ENCODE measurements at places on chromosomes 2 and 18.

DNA sequence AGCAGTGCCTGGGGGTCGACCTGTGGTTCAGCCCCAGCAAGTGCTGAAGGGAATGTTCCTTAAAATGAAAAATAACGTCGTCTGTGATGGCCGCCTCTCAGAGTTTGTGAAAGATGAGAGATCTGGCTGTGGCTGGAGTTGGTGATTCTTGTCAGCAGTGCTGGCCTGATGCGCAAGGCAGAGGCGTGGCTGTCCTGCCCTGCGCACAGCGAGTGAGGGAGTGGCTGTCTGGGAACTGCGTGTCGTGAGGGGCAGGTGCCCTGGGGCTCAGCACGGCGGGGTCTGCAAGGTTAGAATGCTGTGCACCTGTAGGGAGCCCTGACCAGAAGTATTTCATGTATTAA lies 8.8 kb downstream of the NFATC1 start:
- no peak for DNase-seq

DNA sequence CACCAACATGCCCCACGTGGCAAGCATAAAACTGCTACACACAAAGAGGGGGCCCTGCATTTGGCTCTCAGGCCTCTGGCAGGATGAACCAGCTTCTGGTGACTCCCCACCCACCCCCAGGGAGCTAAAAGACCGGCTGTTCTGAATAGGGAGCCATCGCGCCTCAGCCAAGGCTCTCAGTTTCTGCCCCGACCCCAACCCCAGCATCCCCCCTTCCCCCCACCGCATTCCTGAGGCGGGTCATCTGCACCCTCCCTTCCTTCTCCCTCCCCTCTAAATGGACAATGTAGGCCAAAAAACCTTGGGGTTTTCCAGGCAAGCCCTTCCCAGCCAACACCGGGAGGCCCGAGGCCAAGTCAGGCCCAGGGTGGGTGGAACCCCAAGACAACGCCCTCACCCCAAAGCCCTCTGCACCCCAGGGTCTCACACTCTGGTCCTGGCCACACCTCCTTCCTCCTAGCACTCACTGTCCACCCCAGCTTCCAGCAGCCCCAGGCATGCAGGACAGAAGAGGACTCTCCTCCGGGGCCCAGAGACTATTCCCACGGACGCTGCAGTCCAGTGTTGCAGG lies 5.7 kb downstream of the CYP26B1 start:
- no peak for DNase-seq

- DNase-seq, result no peak
Measured at GRCh38 chr2:59684116-59684770, 869.2 kb downstream of the BCL11A start.

GRCh38 chr18:22412176-22412911 lies 5.4 kb downstream of the CTAGE1 start:
- DNase-seq, result no peak

GRCh38 chr18:63306249-63306648 lies 13.3 kb downstream of the BCL2 start:
- DNase-seq, result no peak

GRCh38 chr2:214946949-214947348 lies 137.5 kb upstream of the BARD1 start:
- no peak for DNase-seq

DNA sequence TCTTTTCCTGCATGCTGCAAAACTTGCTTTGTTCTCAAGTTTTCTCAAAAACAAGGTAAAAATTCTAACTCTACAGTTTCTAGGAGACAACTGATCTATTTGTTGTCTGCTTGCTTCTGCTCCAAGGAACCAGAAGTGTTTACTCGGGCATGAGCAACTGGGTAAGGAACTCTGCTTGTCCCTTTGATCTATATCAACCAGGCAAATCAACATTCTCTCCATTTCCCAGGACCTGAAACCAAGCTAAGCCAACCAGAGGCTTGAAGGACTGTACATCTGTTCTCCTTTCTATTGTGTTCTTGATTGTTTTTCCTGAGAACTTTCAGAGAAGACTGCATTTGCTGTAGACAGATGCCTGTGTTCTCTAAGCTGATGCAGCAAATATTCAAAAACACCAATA lies 335.0 kb upstream of the KCNH7 start:
- DNase-seq, result no peak

GRCh38 chr2:165897726-165898125 lies 55.9 kb downstream of the TTC21B start:
- DNase-seq, result no peak

DNA sequence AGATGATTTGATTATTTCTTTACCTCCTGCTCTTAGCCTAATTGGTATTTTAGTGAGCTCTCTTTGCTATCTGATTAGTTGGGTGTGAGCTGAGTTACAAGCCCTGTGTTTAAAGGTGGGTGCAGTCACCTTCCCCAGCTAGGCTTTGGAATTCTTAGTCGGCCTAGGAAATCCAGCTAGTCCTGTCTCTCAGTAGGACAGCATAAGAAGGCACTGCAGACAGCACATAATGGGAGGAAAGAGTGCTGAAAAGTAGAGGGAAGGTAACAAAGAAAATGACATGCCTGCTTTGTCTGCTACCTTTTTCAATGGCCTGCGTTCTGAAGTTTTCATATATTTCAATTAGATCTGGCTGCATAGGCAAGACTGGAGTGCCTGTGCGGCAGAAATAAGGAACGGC lies 1794.0 kb upstream of the CELF4 start:
- DNase-seq, result no peak

DNA sequence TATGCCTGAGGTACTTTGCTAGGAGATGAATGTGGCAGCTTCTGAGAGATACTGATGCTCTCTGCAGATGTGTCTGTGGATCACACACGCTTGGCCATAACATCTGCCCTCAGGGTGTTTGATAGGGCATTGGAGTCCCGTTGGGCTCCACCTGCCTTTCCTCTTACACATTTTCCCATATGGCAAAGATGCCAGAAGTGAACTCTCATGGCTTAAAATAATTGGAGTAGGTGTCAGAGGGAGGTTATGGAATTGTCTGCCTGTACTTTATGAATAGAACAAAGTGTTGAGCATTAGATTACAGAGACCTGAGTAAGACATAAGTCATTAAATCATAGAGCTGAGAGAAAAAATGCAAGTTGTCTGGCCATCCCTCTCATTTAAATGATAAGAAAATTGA lies 75.3 kb upstream of the PNPT1 start:
- no peak for DNase-seq

DNA sequence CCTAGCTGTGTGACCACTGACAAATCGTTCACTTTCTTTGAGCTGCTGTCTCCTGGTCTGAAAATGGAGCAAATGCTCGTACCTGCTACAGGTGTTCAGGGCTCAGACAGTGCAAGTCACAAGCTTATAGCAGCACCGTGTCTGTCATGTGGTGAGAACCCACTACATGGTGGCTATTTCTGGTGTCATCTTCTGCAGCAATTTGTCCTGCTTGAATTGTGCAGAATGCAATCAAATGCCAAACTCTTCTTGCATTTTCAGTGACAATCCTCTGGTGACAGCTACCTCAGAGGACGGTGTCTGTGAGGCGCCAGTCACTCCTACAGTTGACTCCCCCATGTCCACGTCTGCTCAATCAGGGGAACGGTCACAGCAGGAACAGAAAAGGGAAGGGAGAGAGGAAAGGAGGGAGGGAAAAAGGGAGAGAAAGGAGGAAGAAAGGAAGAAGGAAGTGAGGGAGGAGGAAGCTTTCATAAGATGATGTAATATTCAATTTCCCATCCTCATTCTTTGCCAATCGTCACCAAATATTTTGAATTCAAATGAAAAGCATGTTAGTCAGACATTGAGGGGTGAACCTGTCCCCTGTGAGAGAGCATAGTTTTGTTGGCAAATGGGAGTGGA lies 122.2 kb downstream of the BCL2 start:
- DNase-seq, result no peak

DNA sequence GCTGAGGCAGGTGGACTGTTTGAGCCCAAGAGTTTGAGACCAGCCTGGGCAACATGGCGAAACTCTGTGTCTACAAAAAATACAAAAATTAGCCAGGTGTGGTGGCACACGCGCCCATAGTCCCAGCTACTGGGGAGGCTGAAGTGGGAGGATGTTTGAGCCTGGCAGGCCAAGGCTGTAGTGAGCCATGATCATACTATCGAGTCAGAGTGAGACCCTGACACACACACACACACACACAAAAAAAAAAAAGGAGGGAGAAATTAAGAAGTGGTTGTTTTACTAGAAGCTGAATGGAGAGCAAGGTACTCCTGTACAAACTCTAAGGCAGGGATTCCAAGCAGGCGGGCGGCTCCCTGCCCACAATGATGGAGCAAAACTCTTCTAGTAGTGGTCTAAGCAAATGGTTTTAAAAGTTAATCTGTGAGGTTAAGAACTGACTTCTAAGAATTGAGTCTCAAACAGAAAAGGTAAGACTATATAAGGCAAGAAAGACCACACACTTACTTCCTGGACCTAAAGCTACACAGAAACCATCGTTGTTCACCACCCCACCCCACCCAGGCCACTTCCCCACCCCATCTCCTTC lies 2.6 kb downstream of the ANKRD44 start:
- no peak for DNase-seq

GRCh38 chr2:229445501-229446211 lies 174.6 kb upstream of the PID1 start:
- DNase-seq, result no peak

DNA sequence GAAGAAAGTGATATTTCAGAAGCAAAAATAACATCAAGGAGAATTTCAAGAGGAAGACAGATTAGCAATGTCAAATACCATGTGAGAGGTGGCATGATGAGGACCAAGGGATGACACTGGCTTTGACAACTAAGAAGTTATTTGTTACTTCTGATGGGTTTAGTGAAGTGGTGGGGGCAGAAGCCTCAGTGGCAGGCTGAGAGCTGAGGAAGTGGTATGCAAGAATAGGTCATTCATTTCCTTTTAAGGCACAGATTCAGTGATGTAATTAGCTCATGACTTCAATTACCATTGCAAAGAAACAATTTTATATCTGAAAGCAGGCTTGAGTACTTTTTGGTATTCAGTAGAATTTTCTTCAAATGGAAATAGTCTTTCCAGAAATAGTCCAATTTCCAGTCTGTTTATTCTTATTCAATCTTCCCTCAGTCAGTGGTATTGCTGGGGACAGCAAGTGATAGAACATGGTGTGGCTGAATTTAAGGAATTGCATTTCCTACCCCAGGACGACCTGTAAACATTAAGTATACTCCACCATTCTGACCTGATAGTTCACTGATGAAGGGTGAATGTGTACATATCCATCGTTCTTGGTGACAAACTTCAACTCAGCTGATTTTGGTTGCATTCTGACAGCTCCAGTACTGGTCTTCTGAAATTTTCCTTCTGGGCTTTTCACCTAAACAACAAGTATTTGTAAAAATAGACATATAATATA lies 28.2 kb downstream of the GEMIN6 start:
- no peak for DNase-seq

- no peak for DNase-seq
Measured at GRCh38 chr2:6679471-6679870, 186.2 kb downstream of the CMPK2 start.

- DNase-seq, result no peak
Measured at GRCh38 chr2:62344472-62344871, 148.6 kb downstream of the B3GNT2 start.

GRCh38 chr2:27792759-27793158 lies 21.2 kb downstream of the MRPL33 start:
- no peak for DNase-seq

- DNase-seq, result no peak
Measured at GRCh38 chr2:48162742-48163141, 256.4 kb upstream of the FBXO11 start.

- DNase-seq, result no peak
Measured at GRCh38 chr2:237835372-237835771, 24.1 kb upstream of the RAMP1 start.

GRCh38 chr2:48901416-48901815 lies 145.9 kb upstream of the LHCGR start:
- no peak for DNase-seq

GRCh38 chr2:23397478-23397877 lies 12.5 kb downstream of the KLHL29 start:
- no peak for DNase-seq

GRCh38 chr2:84876369-84876768 lies 4.5 kb downstream of the TRABD2A start:
- no peak for DNase-seq

GRCh38 chr2:75406131-75406581 lies 154.6 kb downstream of the EVA1A start:
- no peak for DNase-seq

- DNase-seq, result no peak
Measured at GRCh38 chr2:120466704-120467054, 120.7 kb downstream of the INHBB start.

GRCh38 chr18:51128533-51128932 lies 68.9 kb downstream of the MEX3C start:
- DNase-seq, result no peak

GRCh38 chr2:69580486-69580885 lies 63.1 kb downstream of the AAK1 start:
- DNase-seq, result no peak

GRCh38 chr18:23069481-23069880 lies 65.8 kb upstream of the CABLES1 start:
- no peak for DNase-seq

- DNase-seq, result no peak
Measured at GRCh38 chr2:168480825-168481585, 24.9 kb downstream of the CERS6 start.

GRCh38 chr2:96494188-96494587 lies 11.0 kb downstream of the NEURL3 start:
- no peak for DNase-seq

GRCh38 chr18:23515911-23516546 lies 12.7 kb downstream of the RMC1 start:
- DNase-seq, result peak; percentile 57

DNA sequence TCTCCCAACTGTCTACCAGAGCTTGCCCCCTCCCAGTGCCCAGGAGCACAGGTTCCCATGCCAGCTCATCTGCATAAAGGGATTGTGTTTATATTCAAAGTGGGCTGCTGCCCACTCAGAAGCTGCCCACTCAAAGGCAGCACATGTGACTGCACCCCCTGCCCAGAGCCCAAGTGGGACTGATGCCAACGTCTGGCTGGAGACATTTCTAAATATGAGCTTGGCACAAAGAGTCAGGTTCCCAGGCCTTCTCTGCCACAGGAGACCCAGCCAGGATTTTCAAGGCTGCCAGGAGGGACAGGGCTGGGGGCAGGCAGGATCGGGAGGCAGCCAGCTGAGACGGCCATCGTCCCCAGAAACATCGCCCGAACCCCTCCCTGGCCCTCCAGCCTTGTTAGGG lies 67.1 kb downstream of the ZBTB7C start:
- DNase-seq, result no peak

- no peak for DNase-seq
Measured at GRCh38 chr2:212088353-212088752, 450.2 kb downstream of the ERBB4 start.

DNA sequence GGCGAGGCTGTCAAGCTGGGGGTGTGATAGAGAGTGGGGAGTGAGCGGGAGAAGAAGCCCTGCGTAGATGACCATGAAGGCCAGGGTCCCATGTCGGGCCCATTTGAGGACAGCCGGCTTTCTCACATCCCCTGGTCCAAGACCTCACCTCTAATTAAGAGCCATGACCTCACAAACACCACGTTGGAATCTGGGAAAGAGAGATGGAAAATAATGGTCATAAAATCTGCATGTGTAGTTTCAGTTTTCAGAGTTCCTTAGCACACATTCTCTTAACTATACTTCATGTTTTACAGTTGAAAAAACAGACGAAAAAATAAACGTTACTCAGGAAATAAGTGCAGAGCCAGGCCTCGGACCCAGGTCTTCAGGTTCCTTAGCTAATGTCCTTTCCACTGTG lies 244.8 kb upstream of the SIX2 start:
- DNase-seq, result no peak

Measured in stimulated activated CD4-positive, alpha-beta T cell treated with anti-CD3 and anti-CD28 coated beads, Interleukin-15, amount 100 ng/mL, for 48 hours (primary cell).